ENCODE measurements at places on chromosomes 12 and 14.

DNA sequence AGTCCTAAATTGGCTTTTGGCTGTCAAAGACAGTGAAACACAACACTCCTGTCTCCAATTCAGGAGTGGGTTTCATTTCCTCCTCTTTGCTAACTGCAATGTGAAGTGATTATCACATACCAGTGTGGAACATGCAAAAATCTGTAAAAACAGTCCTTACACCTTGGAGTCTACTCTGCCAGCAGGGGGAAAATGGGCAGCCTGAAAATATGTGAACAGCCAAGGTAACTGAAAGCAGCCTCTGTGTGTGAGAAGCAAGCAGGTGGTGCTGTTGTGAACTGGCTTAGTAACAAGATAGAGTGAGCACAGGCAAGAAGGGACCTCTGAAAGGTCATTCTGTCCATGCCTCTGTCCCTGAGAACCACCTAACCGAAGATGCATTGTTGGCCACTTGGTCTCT is 6.0 kb downstream of the PRMT8 start:
- DNase-seq = no peak

DNA sequence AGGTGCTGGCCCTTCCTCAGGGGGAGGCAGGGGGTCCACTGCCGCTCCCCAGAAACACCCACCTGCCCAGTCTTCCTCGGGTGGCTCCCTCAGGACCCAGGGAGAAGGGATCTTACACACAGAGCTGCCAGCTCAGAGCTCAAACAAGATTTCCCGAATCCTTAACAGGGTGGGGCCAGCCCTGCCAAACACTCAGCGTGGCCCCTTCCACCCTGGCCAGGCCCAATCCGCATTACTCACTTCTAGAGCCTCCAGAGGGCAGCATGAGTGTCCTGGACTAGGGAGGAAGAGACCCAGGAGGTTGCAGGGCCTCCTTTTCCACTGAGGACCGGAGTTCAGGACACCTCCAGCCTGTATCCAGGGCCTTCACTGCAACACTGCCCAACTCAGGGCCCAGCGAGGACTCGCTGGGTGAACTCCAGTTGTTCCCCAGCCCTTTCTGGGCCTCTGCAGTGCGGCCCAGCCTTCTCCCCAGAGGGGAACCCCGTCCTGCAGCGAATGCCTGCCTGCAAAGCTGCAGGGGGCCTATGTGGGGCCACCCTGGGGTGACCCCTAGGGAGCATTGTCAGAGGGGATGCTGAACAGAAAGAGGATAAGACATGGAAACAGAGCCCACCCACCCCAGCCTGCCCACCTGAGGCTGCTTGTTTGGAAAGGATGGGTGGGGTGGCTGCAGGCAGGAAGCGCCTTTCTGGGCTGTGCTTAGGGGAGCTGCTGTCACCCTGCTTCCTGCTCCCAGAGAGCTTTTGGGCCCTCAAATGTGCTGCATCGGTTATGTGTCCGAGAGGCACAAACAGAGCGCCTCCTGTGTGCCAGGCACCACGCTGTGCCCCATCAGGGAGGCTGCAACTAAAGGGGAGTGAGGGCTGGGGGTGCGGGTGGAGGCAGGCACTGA is 43.8 kb downstream of the CCNK start:
- DNase-seq = no peak

- no peak for DNase-seq
Measured at GRCh38 chr12:127803545-127803944, 463.4 kb upstream of the TMEM132C start.

DNA sequence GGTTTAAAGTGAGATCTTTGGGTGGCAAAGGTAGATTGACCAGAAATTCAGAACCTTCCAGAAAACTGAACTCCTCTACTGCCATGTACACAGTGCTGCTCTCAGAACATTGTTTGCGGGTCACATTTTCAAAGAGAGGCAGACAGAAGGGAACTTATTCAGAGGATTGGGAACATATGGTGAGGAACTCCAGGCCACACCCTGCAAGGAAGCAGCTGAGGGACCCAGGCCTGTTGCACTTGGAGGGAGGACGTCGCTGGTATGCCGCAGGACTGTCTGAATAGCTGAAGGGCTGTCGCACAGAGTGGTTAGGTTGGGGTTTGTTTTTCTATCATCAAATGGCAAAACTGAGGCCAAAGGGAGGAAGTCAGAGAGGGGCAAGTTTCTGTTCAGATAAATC is 441.1 kb downstream of the DPF3 start:
- DNase-seq = no peak

DNA sequence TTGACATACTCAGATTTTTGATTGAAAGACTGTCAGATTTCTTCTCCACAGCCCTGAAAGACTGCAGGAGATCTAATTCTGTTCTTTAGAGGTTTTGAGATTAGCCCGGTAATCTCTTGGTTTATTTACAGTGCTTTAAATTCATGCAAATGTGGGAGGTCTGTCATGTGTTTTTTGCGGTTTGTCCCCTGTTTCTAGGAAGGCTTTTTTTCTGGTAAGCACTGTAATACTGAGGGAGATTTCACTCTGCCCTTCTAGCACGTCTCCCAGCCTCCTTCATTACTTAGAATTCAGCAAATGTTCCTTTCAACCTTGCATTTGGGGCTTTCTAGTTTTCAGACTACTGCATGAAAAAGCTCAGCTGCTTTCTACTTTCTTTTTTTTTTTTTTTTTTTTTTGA is 31.1 kb downstream of the GPHN start:
- DNase-seq = peak; percentile 8

GRCh38 chr12:57340104-57340503 is 89.1 kb upstream of the STAC3 start:
- peak; percentile 9 for DNase-seq

DNA sequence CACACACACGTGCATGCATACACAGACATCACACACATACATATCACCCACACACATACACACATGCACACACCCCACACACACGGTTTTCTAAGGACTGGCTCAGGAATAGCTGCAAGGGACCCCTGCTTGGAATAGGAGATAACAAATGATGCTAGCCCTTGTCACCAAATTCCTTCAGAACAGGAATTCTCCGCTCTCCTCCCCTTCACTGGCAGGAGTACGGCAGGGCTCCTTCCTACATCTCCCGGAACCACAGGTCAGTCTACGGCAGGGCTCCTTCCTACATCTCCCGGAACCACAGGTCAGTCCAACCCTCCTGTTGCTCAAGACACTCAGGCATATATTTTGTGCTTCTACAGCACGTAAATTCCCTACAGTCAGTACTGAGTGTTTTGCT is 23.9 kb downstream of the PHLDA1 start:
- DNase-seq = no peak

DNA sequence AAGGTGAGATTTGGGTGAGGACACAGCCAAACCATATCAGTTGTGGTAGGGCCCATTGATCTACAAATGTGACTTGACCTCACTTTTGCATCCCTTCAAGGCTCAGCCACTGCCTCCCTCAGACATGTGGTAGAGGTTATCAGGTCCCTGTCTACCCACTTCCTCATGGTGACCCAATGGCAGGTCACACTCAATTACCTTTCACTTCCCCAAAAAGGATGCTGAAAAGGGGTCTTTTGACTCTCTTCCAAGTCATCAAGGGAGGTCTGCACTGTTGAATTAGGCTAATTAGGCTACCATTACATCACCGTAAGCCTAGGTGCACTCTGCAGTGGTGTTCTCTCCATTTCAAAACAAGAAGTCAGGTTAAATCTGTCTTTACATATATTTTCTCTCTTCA is 22.6 kb upstream of the DRAM1 start:
- no peak for DNase-seq

DNA sequence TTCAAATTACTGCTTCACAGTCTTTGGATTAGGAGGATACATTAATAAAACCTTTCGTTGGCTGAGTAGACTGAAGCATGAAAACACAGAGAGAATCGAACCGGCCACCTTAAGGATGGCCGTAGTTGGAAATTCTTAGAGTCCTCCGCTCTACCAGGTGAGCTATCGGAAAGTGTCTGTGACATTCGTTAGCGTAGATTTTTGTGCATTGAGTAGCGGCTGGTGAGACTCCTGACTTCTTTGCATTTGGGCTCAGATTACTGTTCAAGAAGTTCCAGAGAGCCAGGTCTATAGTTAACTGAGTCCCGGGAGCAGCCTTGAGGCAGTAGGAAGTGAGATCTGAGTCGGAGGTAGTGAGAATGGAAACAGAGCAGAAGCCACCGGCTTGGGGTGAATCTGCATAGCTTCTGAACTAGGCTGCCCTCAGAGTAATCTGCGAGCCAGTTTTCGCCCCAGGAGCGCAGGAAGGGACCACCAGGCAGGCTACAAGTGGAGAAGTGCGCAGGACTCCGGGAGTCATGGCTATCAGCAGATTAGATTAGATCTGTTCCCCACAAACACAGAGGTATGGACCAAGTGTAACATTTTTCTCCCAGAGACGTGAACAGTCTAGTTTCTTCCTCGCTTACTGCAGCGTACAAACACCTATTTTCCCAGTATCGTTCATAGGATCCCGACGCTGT is 11.0 kb downstream of the OR6S1 start:
- peak; percentile 63 for DNase-seq

DNA sequence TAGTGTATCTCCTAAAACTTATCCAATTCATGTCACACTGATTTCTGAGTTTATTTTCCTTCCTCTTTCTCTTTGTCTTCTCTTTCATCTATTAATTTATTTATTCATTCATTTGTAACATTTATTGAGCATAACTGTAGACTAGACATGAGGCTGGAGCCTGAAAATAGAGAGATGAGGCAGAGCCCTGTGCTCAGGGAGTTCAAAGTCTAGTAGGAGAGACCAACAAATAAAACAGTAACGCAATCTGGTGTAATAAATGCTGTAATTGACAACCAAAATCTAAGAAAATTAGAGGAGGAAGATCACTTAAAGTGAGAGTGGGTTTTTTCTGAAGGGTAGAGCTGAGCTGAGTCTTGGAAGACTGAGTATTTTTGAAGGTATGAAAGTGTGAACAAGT is 87.5 kb downstream of the POLR3B start:
- DNase-seq = no peak

DNA sequence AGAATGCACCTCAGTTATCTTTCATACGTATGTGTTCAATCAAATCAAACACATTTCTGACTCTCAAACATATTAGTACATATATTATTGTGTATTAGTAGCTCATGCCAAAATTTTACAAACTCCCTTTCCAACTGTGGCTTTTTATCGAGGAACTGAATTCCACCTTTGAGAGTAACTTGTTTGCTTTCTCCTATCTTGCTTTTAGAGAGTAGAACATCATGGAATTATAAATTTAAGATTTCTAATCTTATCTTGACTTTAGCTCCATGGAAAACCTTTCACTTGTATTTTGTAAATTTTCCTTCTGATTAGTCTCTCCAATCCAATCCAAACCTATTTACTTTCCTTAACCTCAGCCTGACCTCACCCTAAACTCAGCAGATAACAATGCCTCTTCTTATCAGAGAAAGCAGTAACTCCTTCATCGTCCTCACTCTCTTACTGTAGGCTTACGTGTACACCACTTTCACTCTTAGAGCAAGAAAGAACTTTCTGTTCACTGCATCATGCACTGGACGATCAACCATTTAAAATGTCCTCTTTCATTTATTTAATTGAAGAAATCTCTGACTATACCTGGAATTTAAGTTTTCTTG is 164.5 kb downstream of the TMTC3 start:
- DNase-seq = no peak

GRCh38 chr12:51923506-51924365 is 16.4 kb downstream of the ACVRL1 start:
- peak; percentile 60 for DNase-seq

DNA sequence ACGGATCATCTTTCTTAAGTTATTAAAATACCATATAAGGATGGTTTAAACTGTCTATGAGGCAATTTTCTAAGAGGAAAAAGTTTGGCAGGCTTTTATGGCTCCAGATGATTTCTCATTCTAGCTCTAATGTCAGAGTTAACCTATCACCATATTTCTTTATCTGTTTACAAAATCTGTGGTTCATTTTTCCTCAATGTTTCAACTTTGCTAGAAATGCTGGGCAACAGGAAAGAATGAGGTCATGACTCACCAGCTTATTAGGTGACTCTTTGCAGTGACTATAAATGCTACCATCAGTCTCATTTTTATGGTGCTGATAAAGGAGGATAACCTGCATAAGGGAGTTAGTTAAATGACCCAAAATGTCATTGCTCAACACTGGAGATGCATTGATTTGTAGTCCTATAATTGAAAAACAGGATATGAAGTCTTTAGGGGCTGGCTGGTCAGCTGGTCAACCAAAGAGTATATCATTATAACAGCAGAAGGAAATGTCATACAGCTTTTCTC is 45.3 kb upstream of the RAP1B start:
- peak; percentile 14 for DNase-seq

GRCh38 chr14:100587086-100587762 is at the start of gene BEGAIN:
BEGAIN (minus strand) TSS chr14:100587417; CDS start chr14:100587290, 127 bp downstream.
- no peak for DNase-seq

DNA sequence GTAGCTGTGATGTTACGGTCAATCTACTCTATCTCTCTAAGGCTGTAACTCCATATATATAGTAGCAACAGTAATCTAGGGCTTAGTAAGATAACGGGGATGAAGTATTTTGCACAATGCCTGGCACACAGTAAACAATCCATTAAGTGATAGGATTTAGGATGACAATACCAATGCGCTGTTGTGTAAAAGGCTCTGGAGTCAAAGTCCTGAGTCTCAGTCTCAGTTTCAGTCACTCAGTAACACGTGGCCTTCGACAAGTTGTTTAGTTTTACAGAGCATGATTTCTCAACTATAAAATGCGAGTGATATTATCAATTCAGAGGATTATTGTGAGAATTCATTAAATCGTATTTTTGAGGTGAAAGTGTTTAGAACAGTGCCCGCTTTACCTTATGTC is 162.4 kb downstream of the GARIN6 start:
- no peak for DNase-seq

- DNase-seq = no peak
Measured at GRCh38 chr12:1787714-1788113, 32.7 kb upstream of the LRTM2 start.

- DNase-seq = no peak
Measured at GRCh38 chr12:64058541-64059265, 163.4 kb downstream of the KICS2 start.

DNA sequence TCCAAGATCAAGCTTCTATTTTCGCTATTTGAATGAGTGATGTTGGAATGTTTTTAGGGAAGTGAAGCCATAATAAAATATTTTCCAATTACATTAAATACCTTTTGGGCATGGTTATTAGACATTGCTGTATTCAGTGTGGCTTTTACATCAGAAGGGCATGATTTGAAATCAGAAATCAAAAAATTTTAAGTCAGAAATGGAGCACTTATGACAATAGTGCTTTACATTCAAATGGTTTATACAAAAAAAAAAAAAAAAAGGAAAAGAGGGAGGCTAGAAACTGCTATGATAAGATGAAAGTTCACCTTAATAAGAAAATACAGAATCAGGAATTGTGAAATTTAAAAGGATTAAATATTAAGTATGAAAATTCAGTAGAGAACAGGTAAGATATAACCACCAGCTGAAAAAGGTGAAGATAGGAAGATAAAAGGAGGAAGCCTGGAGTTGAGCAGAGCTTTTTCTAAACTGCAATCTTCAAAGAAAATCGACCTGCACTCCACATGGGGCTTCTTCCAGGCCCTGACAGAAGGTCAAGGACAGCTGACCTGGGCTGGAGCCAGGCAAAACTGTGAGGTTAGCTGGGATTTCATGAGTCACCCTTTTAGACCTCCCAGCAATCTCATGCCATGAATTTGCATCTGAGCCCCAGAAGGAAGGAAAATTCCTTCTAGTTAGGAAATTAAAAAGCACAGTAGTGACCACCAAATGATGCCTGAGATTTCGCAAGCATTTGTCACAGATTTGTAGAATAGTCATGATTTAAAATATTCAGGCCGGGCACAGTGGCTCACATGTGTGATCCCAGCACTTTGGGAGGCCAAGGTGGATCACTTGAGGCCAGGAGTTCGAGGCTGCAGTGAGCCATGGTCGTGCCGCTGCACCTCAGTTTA is 23.4 kb upstream of the BMP4 start:
- no peak for DNase-seq

GRCh38 chr12:64701283-64701682 is 57.9 kb downstream of the GNS start:
- no peak for DNase-seq

- no peak for DNase-seq
Measured at GRCh38 chr12:19238540-19238939, 109.0 kb downstream of the PLEKHA5 start.

Measured in CD4-positive, alpha-beta T cell treated with Interleukin-21 for 1 hour (primary cell).